CD8-positive, alpha-beta memory T cell (primary cell): ENCODE measurements at places on chromosomes 7 and 10.

- no peak for DNase-seq
These were observed 28.4 kb downstream of the JMJD1C start for GRCh38 chr10:63437116-63437949.

DNA sequence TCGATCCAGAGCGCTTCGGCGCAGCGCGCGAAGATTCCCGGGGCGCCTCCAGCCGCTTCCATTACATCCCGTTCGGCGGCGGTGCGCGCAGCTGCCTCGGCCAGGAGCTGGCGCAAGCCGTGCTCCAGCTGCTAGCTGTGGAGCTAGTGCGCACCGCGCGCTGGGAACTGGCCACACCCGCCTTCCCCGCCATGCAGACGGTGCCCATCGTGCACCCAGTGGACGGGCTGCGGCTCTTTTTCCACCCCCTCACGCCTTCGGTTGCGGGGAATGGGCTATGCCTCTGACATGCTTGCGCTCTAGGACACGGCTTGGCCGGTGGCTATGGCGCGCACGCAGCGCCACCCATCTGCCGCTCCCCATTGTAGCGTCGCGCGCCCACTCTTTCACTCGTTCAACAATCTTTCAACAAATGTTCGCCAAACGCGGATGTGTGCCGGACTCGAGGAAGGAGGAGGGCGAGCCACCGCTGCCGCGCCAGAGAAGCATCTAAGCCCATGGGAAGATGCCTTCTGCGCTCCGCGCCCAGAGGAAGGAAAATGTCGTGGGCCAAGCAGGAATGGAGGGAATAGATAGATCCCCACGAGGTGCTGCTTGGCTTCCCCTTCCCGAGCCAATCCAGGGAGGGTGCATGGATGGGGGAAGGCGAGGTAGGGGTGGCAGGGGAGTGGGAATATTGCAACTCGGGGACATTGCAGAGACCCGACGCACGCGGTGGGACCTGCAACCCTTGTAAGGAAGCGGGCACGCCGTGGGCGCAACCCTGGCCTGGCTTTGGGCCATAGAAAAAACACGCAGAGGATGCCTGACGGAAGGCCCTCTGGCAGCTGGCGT is 5.1 kb upstream of the CYP26A1 start:
- no peak for DNase-seq

DNA sequence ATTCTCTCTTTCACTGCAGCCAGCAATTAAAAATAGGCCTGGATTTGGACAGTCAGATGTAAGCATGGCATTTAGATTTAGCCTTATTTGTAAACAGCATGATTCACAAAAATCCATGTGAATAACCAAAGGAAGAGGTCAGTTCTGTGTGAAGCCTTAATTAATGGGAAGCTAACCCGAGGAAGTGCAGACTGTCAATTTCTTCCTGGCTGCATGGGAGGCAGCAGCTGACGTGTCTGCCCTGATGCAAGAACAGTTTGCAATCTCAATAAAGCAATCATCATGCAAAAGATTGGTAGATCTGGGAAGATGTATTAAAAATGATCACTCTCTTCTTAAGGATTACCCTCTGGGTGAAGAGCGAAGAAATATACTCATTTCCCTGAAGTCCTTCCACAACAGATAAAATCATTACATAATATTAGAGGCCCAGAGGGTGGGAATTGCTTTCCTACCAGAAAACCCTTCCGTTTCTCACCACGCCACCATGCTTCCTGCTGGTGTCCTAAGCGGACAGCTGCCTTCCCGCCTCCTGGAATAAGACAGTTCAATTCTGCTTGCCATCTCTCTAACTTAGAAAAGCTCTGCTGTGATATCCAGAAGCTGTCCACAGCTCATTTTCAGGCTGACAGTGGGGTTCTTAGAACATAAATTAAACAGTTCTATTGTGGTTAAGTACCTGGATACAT is 526.7 kb upstream of the NRP1 start:
- no peak for DNase-seq

DNA sequence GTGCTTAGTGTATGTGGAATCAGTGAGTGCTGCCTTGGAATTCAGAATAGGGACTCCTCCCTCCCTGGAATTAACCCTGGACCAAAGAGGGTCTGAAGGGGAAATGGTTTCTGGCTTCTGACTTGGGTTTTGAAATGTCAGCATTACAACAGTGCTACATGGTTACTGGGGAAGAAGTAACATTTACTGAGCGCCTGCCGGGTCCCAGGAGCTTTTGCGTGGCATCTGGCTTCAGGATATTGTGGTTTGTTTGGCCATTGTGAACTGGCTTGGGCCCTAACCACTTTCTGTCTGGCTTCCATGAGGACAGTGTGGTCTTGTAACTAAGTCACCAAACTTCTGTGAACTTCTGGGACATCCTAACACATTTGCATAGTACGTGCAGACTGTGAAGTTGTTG is 21.3 kb downstream of the TSPAN15 start:
- DNase-seq, result no peak

DNA sequence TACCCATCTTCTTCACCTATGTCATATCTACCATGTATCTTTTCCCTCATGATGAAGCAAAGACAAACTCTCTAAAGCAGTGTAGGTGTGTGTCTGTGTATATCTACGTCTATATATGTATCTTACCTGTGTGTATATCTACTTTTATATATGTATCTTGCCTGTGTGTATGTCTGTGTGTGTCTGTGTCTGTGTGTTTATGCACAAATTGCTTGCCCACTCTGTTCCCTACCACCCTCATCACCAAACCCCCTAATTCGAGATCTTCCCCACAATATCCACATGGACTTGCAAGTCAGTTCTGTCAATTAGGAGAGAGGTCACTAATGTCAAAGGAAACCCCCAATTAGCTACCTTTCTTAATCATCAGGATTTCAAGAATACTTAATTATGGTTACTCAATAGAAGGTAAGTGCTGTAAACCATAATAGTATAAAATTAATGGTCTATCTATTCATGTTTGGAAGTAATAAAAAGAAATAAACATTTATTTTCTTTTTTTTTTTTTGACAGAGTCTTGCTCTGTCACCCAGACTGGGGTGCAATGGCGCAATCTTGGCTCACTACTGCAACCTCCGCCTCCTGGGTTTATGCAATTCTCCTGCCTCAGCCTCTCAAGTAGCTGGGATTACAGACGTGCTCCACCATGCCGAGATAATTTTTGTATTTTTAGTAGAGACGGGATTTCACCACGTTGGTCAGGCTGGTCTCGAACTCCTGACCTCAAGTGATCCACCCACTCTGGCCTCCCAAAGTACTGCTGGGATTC is 43.6 kb downstream of the ANKRD61 start:
- no peak for DNase-seq

GRCh38 chr10:51384971-51385370 is 310.7 kb downstream of the PRKG1 start:
- DNase-seq, result no peak

GRCh38 chr10:32060347-32060746 is 4.1 kb upstream of the KIF5B start:
- no peak for DNase-seq

DNA sequence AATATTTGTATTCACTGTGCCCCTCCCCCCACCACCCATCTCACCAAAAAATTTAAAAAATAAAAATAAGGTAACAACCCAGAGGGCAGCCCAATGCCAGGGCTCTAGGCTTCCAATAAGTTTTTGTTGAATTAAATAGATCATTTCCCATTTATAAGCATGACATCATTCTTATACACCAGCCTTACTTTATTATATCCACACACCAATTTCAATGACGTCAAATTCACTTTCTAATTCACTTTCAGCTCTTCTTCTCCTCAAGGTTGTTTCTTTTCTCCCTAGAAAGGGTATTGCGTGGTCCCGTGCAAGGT is 1.2 kb upstream of the DKK1 start:
- no peak for DNase-seq

- DNase-seq, result no peak
These were observed 2.6 kb downstream of the MKLN1 start for GRCh38 chr7:131330299-131330698.

DNA sequence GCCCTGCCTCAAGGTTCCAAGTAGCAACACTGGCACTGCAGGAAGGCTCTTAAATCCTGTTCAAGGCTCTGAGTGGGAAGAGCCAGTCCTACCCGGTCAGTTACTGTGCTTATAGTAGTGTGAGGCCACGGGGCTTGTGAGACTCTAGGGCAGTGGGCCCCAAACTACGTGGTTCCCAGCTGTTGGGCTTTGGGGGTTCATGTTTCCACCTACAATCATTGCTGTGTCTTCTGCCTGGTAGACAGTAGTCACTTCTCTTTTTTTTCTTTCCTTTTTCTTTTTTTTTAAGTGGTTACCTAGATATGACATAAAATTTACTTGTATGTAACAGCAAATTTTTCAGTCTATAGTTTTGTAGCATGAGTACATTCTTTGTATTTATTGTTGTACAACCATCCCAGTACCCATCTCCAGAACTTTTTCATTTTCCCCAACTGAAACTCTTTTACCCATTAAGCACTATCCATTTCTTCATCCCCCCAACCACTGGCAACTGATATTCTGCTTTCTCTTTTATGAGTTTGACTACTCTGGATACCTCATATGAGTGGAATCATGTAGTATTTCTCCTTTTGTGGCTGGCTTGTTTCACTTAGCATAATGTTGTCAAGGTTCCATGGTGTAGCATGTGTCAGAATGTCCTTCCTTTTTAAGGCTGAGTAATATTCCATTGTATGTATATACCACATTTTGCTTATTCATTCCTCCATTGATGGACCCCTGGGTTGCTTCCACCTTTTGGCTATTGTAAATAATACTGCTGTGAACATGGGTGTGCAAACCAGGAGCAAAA is 7.7 kb downstream of the UBTD1 start:
- DNase-seq, result no peak

- no peak for DNase-seq
These were observed 26.5 kb upstream of the C10orf71 start for GRCh38 chr10:49272251-49273081.

GRCh38 chr10:74635655-74636054 is 190.7 kb upstream of the KAT6B start:
- DNase-seq, result no peak

- DNase-seq, result no peak
These were observed 164.9 kb upstream of the TRIM24 start for GRCh38 chr7:138295049-138295637.

- DNase-seq, result no peak
These were observed 33.2 kb downstream of the TRIM8 start for GRCh38 chr10:102677331-102678067.

DNA sequence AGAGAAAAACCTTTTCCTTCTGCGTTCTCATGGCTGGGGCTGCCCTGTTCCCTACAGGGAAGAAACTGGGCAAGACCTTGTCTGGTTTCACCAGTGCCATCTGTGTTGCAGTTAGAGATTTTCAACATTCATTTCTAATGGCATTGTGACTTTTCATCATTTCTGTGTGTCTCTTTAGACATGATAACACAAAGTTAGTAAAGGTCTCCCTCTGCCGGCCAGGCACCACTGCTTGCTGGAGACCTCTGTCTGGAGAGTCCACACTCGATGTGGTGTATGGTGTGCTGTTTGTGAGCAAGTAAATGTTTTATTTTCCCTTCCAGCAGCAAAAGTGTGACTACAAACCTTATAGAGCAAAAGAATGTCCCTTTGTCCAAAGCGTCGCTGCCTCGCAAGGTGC is 213.5 kb downstream of the PAXIP1 start:
- DNase-seq, result no peak

- no peak for DNase-seq
These were observed 22.1 kb downstream of the CPEB3 start for GRCh38 chr10:92268748-92269147.

GRCh38 chr7:1979591-1980560 is 252.9 kb downstream of the MAD1L1 start:
- DNase-seq, result no peak

GRCh38 chr7:158728911-158729645 is 24.5 kb upstream of the NCAPG2 start:
- DNase-seq, result no peak

GRCh38 chr10:56349611-56350010 is 11.4 kb downstream of the ZWINT start:
- no peak for DNase-seq

DNA sequence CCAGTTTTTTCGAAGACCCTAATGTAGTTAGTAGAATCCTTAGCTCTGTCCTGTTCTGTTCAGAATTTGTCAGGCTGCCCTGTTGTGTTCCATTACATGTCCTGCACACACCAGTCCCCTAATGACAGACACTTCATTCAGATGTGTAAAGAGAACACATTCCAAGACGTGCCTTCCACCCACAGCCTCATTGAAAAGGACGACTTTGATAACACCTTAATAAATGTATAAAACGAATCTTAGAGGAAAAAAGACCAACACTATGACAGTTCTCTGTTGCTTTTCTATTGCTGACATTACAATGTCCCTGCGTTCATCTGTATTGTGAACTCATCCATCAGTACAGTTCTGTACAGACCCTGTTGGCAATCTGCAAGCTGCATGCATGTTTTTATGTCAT is 3.5 kb downstream of the LRRTM3 start:
- DNase-seq, result no peak

DNA sequence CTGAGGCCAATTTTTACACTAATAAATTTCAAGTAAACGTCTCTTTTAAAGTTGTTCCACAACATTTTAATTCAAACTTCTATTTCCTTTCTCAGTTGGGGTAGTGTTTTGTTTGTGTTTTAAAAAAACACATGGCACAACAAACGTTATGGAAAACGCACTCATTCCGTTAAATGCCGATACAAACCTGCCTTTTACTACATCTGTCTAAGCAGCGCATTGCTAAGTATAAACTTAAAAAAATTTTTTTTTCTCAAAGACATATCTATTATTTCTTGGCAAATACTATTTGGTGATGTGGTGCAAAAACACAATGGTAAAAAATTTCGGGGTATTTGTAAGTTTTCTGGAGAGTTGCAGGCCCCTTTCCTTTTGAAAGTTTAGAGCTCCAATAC is 1.4 kb downstream of the SKIDA1 start:
- DNase-seq, result no peak

GRCh38 chr10:97399843-97400545 is 1.1 kb downstream of the RRP12 start:
- peak; percentile 14 for DNase-seq

GRCh38 chr7:41758321-41758720 is 55.4 kb upstream of the INHBA start:
- DNase-seq, result no peak

GRCh38 chr7:158602905-158603772 is 15.5 kb upstream of the PTPRN2 start:
- DNase-seq, result no peak

DNA sequence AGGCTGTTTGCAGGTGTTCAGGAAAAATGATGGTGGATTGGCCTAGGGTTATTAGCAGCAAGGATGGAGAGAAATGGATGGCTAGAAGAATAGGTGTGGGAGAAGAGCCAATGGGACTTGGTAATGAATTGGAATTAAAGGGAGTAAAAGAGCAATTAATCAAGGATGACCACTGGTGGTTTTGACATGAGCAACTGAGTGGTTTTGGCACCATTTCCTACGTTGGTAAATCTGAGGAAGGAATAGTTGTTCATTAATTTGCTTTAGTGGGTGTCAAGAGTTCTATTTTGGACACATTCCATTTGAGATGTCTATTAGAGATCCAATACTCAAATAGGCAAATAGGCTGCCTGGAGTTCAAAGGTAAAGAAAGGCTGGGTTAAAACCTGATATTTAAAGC is 38.2 kb upstream of the NRBF2 start:
- DNase-seq, result no peak

GRCh38 chr7:80511964-80512363 is at the start of gene GNAT3:
Gene GNAT3, minus strand, starts transcription at chr7:80512064. Its CDS starts 138 bp downstream, at chr7:80511926.
- no peak for DNase-seq
